ENCODE measurements at places on chromosomes 6 and 20.

- DNase-seq, result no peak
Measured at GRCh38 chr6:112040956-112041355, 12.9 kb upstream of the CCN6 start.

DNA sequence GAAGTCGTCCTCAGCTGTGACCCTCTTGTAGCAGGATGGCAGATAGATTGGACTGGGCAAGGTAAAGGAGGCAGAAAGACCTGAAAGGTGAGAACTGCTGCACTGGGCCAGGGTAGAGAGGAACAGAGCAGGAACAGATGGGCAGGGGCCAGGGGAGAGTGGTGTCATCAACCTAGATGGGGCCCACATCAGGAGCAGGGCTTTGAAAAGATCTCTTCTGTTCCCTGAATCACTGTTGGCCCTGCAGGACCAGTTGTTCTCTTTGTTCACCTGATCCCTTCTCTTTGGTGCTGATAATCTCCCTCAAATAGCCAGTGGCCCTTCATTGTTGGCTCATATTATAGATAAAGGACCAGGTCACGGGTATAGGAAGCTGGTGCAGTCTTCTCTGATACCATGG lies 59.9 kb downstream of the DTD1 start:
- DNase-seq, result no peak

DNA sequence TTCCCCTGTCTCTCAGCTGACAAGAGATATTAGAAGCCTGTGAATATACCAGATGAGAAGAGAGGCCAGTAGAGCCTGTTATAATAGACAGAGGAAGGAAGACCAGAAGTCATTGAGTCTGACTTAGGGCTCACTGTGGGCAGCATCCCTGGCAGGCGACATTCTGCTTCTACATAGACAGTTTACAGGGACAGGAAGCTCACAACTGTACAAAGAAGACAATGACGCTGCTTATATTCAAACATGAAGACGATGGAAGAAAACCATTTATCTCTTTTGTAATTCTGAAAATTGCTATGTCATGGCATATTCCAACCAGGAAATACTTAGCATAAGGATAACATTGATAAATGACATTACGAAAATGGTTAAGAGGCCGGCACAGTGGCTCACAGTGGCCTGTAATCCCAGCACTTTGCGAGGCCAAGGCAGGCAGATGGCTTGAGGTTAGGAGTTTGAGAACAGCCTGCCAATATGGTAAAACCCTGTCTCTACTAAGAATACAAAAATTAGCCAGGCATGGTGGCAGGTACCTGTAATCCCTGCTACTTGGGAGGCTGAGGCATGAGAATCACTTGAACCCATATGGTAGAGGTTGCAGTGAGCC lies 170.9 kb downstream of the UBE3D start:
- no peak for DNase-seq

GRCh38 chr6:92806254-92806653 lies 613.1 kb downstream of the EPHA7 start:
- DNase-seq, result no peak

DNA sequence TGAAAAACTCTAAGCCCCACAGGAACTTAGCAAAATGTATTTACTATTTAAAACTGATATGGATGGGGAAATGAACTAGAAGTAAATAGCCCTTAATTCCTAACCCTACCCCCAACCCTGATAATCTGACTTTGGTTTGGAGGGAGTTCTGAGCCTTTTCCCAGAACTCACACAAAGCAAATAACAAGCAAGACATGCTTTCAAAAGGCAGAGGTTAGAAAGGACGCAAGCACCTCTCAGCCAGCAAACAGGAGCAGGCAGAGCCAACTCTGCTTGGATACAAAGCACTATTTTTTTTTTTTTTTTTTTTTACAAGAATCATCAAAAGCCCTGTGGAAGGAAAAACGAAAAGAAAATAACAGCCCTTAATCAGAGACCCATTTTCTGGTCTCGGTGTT lies 58.7 kb downstream of the SLC22A23 start:
- no peak for DNase-seq

DNA sequence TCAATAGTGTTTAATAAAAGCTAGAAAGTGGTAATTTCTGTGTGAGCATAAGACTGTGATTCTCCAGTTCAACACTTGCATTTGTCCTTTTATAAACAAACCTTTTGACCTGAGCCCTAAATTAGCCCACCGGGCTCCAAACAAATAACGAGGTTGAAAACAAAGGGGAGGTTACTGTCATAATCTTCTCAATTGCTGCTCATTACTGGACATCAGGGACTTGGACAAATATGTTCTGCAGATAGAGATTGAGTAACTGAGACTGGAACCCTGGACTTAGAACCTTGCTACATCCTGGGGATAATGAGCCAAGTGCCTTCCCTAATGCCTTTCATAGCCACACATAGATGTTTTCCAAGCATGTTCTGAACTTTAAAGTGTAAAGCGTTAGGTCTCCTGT lies 84.2 kb upstream of the PCSK2 start:
- no peak for DNase-seq
